Stimulated activated CD4-positive, alpha-beta T cell treated with anti-CD3 and anti-CD28 coated beads, Interleukin-1b, Interleukin-23, amount 100 ng/mL, for 1 hour (primary cell): ENCODE measurements at places on chromosomes 13 and 19.

- DNase-seq = no peak
These were observed 27.9 kb upstream of the RCBTB2 start for GRCh38 chr13:48560657-48561337.

GRCh38 chr13:49559006-49559405 is 26.4 kb downstream of the RCBTB1 start:
- no peak for DNase-seq

DNA sequence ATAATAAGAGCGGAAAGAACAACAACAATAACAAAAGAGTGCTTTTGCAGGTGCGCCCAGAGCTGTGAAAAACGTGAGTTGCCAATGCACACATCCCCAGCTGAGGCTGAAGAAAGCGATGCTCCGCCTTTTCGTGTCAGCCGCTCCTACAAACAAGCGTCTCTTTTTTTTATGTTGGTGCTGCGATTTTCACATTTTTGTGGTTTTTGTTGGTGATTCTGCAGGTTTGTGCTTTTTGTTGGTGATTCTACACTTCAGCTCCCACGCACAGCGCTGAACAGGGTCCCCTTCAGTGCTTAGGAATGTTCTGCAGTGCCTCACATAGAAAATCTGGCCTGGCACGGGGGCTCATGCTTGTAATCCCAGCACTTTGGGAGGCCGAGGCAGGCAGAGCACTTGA is 7.3 kb upstream of the SBK3 start:
- DNase-seq = no peak

GRCh38 chr19:30778961-30779715 is 407.0 kb downstream of the ZNF536 start:
- DNase-seq = no peak

- no peak for DNase-seq
These were observed 41.7 kb upstream of the VSTM2B start for GRCh38 chr19:29483944-29484581.
